Amniotic epithelial cell (primary cell): ENCODE measurements at places on chromosomes 11 and 22.

GRCh38 chr22:41825376-41825775 is 7.5 kb upstream of the SREBF2 start:
- DNase-seq = no peak

DNA sequence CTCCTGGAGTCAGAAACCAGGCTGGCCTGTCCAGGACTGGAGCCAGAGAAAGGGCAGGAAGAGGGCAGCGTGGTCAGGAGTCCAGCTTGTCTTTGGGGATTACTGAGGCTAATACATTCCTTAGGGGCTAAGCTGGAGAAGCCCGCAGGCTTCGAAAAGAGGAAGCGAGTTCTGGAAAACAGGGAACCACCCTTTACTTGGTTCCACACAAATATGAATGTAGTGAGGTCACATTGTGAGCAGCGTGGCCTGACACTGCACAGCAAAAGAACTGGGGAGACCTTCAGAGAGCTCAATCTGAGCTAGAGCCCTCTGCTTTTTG is 132.3 kb downstream of the CEP164 start:
- no peak for DNase-seq

DNA sequence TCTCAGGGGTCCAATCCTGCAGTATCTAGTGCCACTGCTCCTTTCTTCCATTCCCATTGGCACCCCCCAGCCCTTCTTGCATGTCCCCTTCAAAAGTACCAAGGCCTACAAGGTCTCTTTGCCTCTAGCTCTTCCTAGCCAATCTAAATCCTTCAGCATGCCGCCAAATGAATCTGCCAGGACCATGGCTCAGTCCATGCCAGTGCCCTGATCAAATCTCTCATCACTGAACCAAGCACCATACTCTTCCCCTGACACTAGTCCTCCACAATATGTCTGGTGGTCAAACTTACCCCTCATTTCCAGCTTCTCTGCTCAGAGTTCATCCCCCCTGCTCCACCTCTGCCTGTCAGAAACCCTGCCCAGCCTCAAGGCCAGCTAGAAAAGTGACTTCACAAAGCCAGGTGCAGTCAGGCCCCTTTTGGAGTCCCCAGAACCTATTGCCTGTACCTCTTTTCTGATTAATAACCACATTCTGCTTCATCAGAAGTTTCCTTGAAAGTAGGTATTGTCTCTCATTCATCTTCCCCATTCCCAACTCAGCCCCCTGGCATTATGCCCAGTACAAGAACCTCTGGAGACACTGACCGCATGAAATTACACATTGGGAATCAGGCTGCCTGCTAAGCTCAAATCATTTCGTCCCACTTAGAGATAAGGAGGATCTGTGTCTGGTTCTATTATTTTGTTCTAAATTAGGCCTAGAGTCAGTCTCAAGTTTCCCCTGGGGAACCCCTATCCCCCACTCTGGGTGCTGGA is 11.4 kb downstream of the FEN1 start:
- peak; percentile 73 for DNase-seq

DNA sequence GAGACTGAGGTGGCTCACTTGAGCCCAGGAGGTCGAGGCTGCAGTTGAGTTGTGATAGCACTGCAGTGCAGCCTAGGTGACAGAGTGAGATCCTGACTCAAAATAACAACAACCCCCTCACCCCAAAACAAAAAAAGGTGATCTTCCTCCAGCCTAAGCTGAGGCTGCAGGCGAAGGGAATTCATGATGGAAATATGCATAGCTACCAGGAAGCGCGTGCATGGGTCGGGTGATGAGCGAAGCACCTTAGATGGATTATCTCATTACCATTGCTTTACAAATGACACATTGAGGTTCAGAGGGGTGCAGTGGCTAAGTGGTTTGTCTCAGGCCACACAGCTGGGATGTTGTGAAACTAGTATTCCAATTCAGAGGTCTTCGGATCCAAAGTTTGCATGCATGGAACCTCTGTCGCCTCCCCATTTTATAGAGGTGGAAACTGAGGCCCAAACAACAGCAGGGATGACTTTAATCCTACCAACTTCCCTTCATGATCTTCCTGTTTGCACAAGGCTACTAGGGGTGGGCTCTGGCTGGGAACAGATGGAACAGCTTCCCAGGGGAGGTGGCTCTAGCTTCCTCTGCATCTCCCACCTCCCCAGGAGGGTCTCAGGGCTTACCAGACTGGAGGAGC is 4.6 kb downstream of the SLC29A2 start:
- DNase-seq = no peak

GRCh38 chr22:29702931-29703501 is 16.8 kb upstream of the CABP7 start:
- no peak for DNase-seq

DNA sequence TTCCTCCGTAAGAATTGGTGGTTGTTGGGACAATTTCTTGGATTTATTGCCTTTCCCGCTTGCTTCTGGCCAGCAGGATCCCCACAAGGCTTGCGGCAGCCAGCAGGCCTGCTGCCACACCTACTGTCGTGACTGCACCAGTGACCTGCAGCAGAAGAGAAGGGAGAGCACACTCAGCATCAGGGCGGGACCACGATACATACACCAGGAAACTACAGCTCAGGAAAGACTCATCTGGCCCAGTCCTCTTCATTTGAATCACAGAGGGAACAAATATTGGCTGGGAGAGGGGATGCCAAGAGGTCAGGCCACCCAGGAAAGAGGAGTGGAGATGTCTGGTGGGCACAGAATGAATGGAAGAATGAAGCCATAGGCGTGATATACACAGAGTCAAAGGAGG is 10.3 kb downstream of the PLAAT2 start:
- DNase-seq = no peak

- DNase-seq = no peak
Measured at GRCh38 chr11:3202305-3202704, 16.3 kb downstream of the MRGPRG start.

DNA sequence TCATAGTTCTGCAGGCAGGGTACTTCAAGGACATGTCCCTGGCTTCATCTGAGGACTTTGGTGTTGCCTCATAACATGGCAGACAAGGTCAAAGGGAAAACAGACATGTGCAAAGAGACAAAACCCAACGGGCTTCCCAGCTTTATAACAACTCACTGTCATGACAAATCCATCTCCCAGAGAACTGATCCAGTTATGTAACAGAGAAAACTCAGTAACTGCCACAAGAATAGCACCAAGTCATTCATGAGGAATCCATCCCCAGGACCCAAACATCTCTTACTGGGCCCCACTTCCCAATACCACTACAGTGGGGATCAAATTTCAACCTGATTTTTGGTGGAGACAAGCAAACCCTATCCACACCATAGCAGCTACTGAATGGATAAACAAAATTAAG is 13.0 kb downstream of the OR52N4 start:
- DNase-seq = no peak

- DNase-seq = no peak
Measured at GRCh38 chr11:99188221-99188620, 167.5 kb downstream of the CNTN5 start.

DNA sequence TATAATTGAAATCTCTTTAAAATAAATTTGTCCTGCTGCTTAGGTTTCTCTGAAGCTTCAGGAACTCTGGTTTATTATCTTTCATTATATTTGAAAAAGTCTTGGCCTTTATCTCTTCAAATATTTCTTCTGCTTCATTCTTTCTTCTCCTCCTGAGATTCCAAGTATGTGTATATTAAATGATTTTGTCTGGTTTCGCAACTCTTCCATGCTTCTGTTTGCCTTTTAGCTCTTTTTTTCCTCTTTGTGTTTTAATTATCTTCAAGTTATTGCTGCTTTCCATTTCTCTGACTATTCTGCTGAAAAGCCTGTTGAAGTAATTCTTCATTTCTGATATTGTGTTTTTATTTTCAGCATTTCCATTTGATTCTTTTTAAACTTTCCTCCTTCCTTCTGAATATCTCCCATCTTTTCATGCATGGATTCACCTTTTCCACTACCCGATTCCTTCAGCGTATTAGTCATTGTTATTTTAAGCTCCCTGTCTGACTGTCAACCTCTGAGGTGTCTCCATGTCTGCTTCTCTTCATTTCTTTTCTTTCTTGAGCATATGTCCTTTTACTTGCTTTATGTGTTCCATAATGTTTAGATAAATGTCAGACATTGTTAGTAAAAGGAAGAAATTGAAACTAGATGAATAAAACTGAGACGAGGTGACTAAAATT is 46.6 kb upstream of the CTSC start:
- DNase-seq = peak; percentile 44

GRCh38 chr22:42768385-42769035 is 47.8 kb upstream of the A4GALT start:
- no peak for DNase-seq

GRCh38 chr11:78069465-78069864 is 5.8 kb downstream of the THRSP start:
- no peak for DNase-seq

DNA sequence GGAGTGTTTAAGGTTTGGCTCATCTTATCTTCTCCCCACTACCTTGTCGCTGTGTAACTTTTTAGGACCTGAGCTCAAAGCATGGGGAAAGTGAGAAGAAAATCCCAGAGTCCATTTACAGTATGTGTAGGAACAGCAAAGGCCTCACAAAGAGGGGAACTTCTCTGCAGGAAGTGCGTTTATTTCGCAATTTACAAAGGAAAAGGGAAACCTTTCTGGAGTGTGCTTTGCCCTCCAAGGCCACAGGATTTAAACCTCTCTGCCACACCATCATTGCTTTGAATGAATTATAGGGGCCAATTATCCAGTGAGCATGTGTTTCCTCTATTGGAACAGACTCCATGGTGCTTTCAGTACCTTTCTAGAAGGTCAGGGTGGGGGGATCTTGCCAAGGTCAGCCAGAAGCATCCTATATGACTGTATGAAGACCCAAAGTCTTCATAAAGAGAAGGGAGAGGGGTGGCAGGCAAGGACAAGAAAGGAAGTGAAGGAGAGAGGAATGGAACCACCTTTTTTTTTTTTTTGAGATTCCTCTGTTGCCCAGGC is 68.1 kb upstream of the LMO2 start:
- DNase-seq = no peak

GRCh38 chr11:14902650-14903350 is 10.8 kb upstream of the CYP2R1 start:
- peak; percentile 87 for DNase-seq

- peak; percentile 83 for DNase-seq
Measured at GRCh38 chr11:102485095-102485722, 32.6 kb upstream of the TMEM123 start.

GRCh38 chr11:108319541-108320145 is 96.8 kb downstream of the ATM start:
- DNase-seq = no peak

DNA sequence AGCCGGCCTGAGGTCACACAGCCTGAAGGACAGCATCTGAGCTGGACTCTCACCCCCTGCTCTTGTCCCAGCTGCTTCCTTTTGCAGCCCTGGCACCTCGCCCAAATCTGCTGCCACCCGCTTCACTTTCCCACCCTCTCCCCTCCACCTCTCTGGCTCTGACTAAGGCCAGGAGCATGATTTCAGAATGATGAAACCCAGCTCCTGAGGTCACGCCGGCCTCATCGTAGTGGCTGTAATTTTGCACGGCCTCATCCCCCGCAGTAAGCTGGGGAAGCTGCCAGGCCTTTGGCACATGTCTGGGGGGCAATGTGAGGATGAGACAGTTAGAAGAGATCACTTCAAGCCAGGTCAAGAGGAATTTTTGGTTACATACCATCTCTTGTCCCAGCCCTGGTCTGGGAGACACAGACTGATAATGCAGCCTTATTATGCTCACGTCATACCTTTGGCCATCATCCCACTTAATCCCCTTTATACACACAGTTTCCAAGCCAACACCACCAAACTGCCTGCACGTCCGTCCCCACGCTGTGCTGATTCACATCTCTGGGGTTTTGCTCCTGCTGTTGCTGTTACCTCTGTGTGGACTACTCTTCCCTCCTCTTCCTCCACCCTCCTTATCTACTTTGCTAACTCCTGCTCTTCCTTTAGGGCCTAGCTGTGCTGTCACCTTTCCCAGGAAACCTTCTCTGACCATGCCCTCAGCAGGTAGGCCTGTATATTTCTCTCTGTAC is 58.1 kb downstream of the CHRDL2 start:
- peak; percentile 99 for DNase-seq

- DNase-seq = no peak
Measured at GRCh38 chr11:101881586-101881985, 33.2 kb upstream of the CEP126 start.

- DNase-seq = no peak
Measured at GRCh38 chr22:25629613-25630012, 65.1 kb downstream of the GRK3 start.

DNA sequence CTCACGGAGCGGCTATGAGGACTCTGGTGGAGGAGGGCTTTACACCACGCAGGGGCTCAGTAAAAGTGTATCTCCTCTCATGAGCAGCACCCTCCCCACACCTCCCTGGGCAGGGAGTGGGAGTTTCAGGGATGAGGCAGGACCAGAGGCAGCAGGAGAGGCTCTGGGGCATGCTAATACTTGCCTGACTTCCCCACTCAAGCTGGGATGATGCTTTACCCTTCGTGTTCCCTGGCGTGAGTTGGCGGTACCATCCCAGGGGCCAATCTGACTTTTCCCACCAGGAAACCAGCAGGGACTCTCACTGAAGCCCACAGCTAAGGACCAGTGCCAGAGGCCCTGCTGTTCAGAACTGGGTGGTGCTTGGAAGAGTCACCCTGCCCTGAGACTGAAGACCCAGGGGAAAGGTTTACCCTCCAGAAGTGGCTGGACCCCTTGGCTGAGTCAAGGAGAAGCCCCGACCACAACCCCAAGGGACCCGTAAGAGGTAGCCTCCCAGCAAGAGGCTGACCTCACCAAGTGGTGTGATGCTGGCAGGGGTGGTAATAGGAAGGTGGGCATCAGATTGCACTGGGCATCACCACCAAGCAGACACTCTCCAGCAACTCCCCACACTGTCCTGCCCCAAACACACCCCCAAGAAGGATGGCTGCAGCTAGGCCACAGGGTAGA is 65.6 kb downstream of the THAP12 start:
- no peak for DNase-seq

DNA sequence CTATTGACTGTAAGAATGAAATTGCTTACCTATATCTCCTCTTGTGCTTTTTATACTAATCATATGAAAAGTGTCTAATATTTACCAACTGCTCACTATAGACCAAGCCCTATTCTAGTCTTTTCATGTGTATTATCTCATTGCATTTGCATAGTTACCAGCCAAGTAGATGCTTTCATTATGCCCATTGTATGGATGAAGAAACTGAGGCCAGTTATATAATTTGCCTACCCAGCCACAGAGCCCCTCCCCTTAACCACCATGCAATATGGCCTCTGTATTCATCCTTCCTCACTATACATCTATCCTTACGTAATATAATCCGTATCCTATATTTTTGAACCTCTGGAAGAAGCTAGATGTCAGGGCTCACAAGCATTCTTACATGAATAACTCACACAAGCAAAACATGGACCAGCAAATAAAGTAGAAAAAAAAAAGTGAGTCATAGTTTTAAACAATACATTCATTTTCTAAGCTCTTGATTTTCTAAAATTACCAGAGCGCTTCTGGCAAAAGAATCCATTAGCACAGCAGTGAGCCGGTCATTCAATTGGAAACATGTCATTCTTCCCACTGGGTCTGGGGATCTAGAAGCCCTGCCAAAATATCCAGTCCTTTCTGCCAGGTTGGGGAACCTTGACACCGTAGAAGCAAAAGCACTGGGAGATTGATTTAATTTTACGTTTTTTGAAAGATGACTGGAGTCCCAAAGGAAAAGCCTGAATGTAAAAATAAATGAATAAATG is 80.0 kb downstream of the C11orf91 start:
- DNase-seq = no peak

- DNase-seq = no peak
Measured at GRCh38 chr11:33668951-33669596, 31.6 kb downstream of the C11orf91 start.
